Stimulated activated CD4-positive, alpha-beta T cell treated with anti-CD3 and anti-CD28 coated beads, TNF-alpha, amount 100 ng/mL, for 4 hours (primary cell): ENCODE measurements at places on chromosomes 4 and X.

DNA sequence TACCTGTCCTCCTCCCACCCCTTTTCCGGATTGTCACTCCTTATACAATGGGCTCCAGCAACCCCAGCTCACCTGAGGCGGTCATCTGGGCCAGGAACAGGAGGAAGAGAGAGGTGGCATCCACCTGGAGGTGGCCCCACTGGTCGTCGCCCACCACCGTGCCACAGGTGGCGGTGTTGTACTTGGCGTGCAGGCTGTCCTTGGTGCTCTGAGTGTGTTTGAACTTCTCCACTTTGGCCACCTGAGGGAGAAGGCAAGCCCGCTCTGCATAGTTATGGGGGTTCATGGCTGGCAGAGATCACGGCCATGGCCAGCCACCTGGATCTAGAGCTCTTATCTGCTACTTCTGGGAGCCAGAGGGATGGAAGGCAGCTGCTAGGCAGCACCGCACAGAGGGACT lies 32.9 kb downstream of the PHKA2 start:
- no peak for DNase-seq

DNA sequence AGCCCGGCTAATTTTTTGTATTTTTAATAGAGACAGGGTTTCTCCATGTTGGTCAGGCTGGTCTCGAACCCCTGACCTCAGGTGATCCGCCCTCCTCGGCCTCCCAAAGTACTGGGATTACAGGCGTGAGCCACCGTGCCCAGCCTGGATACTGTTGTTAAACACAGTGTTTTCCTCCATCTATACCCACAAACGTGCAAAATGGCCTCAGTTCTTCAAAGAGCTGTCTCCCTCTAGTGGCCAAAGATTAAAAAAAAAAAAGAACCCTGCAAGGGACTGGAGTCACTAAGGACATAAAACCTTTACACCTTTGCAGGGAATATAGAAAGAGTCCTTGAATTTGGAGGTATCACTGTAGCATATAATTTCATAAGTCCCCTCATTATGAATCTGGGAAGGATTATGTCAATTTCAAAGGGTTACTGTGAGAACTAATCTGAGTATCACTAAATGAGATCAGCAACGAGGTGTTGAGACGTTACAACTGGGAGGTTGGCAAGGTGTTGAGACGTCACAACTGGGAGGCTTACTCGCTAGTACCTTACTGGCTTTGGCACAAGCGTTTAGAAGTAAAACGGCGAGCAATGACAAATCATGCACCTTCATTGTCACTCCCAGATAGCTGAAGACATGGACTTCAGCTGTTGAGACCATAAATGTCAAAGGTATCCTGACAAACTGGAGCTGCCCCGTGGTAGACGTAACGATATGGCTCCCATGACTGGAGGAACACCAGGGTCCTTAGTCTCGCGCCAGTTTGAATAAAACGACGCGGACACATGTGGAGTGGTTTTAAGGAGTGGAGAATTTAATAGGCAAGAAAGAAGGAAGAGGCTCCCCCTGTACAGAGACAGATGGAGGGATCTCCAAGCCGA lies 33.4 kb upstream of the ENPP6 start:
- DNase-seq: no peak

GRCh38 chr4:151798678-151799416 lies 38.0 kb upstream of the GATB start:
- no peak for DNase-seq

DNA sequence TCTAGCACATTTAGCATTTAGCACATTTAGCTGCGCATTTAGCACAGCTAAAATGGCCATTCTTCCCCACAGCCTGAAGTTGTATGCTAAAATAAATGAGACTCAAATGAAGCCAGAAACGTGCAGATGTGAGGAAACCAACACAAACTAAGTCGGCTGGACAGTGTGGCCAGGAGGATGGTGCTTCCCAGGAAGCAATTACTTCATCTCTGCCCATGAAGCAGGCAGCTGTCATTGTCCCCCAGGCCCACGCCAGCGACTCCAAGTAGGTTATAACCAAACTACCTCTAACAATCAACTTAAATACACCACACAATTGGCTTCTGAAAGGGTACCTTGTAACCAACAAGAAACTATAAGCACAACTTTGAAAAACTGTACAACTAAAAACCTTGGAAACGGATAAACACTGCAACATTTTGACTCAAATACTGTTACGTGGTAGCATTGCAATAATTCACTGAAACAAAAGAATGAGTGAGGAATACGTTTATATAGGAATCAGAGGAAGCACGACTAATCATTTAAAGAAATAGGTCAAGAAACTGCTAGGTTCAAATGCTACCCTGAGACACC lies 39.2 kb downstream of the AFAP1 start:
- DNase-seq: no peak

DNA sequence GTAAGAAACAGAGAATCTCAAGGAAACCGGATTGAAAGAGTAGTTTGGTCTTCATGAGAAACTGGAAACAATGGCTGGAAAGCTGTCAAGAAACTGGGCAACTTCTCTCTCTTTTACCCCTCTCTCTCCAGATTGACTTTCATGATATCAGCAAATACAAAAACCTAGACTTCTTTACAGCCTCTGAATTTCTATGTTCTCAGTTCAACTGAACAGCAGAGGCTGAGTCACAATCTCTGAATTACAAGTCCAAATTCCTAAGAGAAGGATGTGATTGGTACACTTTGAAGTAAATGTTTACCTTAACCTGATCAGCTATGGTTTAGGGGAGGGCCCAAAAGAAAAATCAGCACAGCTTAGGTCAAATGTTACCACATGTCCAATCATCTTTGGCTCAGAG lies 974.9 kb downstream of the RPA4 start:
- no peak for DNase-seq

GRCh38 chr4:170090352-170091052 lies 746 bp upstream of the AADAT start:
- no peak for DNase-seq

DNA sequence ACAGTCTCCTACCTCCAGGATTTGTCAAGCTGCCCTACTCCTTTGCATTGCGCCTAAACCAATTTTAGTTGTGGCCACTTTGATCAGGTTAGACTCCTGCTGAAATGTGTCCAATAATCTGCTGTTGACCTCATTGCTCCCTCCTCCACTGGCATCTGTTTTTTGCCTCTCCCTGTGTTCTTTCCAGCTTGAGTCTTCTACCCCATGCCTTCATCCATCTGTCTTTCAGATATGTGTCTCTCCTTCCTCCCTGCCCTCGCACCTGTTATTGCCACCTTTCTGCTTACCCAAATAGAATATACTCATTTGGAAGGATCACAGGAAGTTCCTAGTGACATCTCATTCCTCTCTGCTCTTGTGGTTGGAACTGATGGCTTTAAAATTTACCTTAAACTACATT lies 366.6 kb upstream of the CLNK start:
- no peak for DNase-seq

DNA sequence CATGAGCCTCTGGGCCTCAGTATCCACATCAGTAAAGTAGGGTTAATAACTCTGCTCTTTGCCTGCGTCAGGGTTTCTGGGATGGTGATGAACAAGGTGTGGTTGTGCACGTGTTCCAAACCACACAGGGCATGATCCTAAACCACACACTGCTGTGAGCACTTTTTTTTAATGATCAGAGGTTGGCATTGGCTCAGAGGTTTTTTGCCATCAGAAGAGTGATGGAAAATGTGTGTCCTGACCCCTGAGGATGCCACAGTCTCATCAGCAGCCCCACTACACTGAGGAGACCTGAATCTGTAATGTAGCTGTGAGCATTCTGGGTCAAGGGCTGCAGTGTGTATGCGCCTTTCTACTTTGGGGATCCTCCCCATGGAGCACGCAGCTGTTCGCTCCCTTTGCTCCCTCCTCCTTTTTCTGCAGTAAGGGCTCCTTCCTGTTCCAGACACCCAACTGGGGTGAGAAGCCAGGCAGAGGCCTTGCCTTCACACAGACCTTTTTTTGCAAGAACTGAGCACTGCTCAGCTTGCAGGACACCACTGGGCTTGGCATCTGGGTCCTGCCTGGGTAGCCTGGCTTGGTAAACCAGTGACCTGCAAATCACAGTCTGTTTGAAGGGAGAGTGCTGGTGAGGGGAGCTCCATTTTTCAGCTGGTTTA lies 87.5 kb downstream of the MAMLD1 start:
- DNase-seq: no peak

- DNase-seq: no peak
Measured at GRCh38 chrX:39725928-39726619, 371.7 kb downstream of the BCOR start.

DNA sequence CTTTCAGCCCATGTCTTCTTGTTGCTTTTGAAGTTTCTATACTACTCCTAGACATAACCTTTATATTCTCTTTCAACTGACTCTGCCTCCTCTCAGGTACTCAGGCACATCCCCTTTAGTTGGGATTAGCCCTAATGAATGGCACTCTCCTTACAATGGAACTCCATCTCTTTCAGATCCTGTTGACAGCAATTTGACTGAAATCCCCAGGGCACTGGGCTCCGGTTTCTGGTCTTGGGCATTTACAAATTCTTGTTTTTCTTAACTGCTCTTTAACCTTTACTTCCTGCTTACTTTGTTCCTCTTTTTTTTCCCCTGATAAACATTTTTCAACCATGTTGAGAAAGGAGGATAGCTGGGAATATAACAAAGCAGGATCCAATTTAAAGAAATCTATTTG lies 68.9 kb downstream of the ENOX2 start:
- no peak for DNase-seq

DNA sequence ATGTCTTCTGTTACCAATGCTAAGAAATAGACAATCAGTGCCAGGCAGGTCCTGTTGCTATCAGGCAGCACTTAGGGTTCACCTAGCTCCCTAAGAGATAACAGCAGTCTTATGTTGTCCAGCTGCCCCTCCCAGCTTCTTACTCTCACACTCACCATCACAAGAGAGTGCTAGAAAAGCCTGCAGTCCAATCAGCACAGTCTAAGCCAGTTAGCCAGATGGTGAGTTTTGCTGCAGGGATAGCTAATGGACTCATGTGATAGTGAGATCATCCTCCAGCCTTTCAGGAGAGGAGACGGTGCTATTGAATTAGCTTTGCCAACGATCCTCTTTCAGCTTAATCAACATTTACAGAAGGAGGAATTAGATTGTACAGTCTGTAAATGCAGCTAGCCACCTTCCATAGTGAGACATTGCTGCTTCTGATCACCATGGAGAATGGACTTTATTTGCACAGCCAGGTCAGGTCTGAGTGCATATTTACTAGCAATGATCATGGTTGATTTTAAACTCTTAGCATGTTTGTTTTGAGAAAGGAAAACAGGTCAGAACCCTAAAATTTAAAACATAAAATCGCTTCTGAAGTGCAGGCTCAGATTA lies 438.3 kb downstream of the CENPC start:
- DNase-seq: no peak

- no peak for DNase-seq
Measured at GRCh38 chr4:173410079-173410478, 11.2 kb upstream of the SCRG1 start.

DNA sequence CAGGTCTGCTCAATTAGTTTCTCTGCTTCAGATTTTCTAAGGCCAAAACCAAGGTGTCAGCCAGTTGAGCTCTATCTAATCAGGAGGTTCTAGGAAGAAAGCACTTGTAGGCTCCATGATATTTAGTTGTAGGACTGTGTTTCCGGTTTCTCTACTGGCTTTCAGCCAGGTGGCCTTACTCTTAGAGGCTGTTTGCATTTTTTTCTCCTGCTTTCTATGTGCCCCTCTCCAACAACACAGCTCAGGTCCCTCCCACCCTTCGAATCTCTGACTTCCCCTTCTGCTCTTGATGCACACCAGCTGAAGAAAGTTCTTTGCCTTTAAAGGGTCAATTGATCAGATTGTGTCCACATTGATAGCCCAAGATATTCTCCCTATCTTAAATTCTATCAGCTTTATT lies 245.2 kb downstream of the RAB28 start:
- no peak for DNase-seq

GRCh38 chrX:38896724-38897298 lies 95.6 kb downstream of the MID1IP1 start:
- DNase-seq: no peak
